ENCODE measurements at places on chromosomes 2 and 18. TPM values are rescaled to one million over a fixed set of nuclear protein-coding genes. Genes with fewer than 3 reads are reported as not detected.

Gene AQP12B
- total RNA-seq, result not detected

DNA sequence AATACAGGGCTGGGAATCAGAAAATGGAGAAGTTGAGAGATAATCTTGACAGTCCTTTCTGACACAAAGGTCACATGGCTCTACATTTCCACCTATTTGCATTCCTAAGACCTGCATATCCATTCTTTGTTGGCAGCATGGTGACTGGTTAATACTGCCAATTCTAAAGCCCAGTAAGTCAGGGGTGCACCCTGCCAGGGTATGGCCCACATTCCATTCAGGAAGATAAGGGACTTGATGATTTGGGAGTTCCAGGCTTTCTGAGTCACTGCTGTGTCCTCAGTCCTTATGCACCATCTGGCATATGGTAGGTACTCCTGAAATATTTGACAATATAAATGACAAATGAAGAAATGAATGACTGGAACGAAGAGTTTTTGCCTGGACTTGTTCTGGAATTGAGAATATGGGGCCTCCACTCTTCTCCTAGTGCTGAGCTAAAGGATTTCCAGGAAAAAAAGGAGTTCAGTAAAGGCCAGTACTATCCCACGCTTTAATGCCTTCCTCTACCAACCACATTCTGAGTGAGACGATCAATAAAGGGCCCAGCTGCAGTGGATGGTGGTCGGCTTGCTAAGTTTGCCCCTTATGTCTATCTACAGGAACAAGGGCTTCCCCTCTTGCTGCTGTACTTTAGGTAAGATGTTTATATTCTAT lies 31.7 kb upstream of the EIF2AK3 start:
- H3K36me3 ChIP-seq, result no peaks in the 10 kb centered on the region
- H3K4me3 ChIP-seq, result no peak overlapping the region
- H3K27ac ChIP-seq, result peak overlapping the region; percentile 16
- H3K4me1 ChIP-seq, result peaks cover 3% of the 10 kb centered on the region

GRCh38 chr18:11654736-11655605 lies 34.1 kb upstream of the GNAL start:
- H3K27me3 ChIP-seq, result peaks cover 13% of the 10 kb centered on the region
- H3K4me3 ChIP-seq, result no peak overlapping the region
- DNase-seq, result peak; percentile 92
- no peaks in the 10 kb centered on the region for H3K36me3 ChIP-seq

Gene GPR45
- not detected for total RNA-seq

DNA sequence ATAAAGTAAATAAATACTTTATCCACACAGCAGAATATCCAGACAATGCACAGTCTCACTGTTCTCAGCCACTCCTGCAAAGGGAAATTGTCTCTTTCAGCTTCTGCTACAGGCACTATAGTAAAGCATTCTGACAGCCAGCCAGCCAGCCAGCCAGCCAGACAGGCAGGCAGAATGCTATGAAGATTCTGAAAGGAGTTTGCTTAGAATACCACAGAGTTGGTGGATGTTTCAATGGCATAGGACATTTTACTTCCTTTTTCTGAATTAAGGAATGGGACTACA lies 116.1 kb upstream of the CYP26B1 start:
- DNase-seq, result no peak
- no peak overlapping the region for H3K4me3 ChIP-seq
- no peaks in the 10 kb centered on the region for H3K4me1 ChIP-seq
- H3K27ac ChIP-seq, result peak overlapping the region; percentile 16
- no peaks in the 10 kb centered on the region for H3K27me3 ChIP-seq

Gene C2orf92
- total RNA-seq, result 12.5 TPM

- no peaks in the 10 kb centered on the region for H3K36me3 ChIP-seq
- H3K27ac ChIP-seq, result no peak overlapping the region
- H3K4me3 ChIP-seq, result no peak overlapping the region
Measured at GRCh38 chr2:151730262-151730975, 3.9 kb downstream of the NEB start.

Measured in endodermal cell (in vitro differentiated cells).